ENCODE measurements at places on chromosomes 11 and 22.

DNA sequence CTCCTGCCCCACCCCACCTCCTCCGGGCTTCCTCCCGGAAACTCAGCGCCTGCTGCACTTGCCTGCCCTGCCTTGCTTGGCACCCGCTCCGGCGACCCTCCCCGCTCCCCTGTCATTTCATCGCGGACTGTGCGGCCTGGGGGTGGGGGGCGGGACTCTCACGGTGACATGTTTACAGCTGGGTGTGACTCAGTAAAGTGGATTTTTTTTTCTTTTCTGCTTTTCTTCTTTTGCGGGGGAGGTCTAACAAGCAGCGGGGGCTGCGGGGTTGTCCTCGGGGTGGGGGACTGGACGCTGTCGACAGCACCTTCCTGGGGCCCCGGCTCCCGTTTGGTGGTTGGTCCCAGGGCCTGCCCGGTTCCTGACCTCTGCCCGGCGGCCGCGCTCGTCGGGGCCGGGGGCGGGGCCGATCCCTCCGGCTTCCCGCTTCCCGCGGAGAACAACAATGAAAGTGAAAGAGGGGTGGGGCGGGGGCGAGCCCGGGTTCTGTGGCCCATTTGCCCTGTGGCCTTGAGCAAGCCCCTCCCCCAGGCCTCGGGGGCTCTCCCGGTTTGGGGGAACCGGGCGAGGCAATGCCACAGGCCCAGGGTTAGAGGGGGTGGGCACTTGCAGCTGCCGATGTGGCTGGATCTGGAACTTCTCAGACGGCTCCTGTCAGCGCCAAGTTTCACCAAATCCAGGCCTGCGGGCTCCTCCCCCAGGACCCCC is 975 bp upstream of the MDK start:
- H3K36me3 ChIP-seq: peaks cover 8% of the 10 kb centered on the region
- peak overlapping the region; percentile 25 for H3K27ac ChIP-seq
- DNase-seq: peak; percentile 77
- H3K27me3 ChIP-seq: no peaks in the 10 kb centered on the region
- peaks cover 7% of the 10 kb centered on the region for H3K4me1 ChIP-seq

DNA sequence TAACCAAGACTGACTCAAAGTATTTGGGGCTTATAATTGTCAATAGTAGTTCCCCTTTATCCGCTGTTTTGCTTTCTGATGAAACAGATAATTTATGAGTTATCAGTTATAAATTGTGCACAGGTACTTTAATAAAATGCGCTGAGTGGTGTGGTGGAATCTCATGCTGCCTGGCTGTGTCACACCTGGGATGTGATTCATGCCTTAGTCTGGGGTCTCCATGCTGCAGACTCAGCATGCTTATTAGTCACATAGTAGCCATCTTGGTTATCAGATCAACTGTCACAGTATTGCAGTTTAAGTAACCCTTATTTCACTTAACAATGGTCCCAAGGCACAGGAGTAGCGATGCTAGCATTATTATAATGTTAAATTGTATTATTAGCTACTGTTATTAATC is 995.2 kb downstream of the NTM start:
- H3K4me3 ChIP-seq: no peak overlapping the region
- H3K4me1 ChIP-seq: no peaks in the 10 kb centered on the region
- H3K27me3 ChIP-seq: no peaks in the 10 kb centered on the region

GRCh38 chr11:92653454-92653853 is 316.0 kb upstream of the MTNR1B start:
- H3K4me1 ChIP-seq: no peaks in the 10 kb centered on the region
- H3K36me3 ChIP-seq: no peaks in the 10 kb centered on the region
- H3K4me3 ChIP-seq: no peak overlapping the region

DNA sequence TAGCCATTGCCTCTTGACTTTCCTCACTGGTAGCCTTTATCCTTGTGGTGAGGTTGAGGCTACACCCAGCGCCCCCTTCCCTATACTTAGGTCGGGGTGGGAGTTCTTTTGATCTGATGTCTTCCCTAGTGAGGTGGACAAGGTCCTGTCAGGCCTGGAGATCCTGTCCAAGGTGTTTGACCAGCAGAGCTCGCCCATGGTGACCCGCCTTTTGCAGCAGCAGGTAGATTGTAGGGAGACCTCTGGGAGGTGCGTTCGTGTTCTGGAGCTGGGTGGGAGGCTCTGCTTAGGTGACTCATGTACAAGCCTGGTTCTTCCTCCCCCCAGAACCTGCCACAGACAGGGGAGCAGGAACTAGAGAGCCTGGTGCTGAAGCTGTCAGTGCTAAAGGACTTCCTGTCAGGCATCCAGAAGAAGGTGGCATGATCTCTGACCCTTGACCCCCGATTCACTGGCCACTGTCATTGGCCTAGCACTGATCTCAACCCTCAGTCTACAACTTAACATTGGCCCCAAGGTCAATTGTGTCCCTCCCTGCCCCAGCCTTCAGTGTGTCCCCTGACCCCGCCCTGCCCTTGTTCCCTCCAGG is 4.9 kb downstream of the INPPL1 start:
- H3K27me3 ChIP-seq: no peaks in the 10 kb centered on the region
- H3K4me1 ChIP-seq: no peaks in the 10 kb centered on the region
- peaks cover 49% of the 10 kb centered on the region for H3K36me3 ChIP-seq
- no peak for DNase-seq

GRCh38 chr11:69650081-69650831 is 9.3 kb downstream of the CCND1 start:
- H3K27ac ChIP-seq: no peak overlapping the region
- H3K4me3 ChIP-seq: no peak overlapping the region
- H3K36me3 ChIP-seq: peaks cover 47% of the 10 kb centered on the region
- H3K4me1 ChIP-seq: no peaks in the 10 kb centered on the region

DNA sequence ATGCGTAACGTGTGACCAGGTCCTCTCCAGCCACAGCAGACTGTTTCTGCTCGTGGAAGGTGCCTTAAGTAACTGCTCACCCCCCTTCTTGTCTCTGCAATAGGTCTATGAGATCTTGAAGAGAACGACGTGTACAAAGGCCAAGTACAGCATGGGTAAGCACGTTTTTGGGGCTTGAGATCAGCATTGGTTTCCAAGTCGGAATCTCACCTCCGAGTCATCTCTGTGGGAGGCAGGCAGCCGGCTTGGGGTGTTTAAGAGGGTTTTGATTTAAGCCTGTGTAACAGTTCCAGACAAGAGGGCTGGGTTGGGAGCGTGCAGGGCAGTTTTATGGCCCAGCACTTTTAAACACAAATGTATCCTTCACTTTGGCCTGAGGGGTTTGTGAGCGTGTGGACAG is 30.1 kb downstream of the ANO1 start:
- no peaks in the 10 kb centered on the region for H3K27me3 ChIP-seq
- H3K36me3 ChIP-seq: no peaks in the 10 kb centered on the region
- no peak overlapping the region for H3K27ac ChIP-seq

DNA sequence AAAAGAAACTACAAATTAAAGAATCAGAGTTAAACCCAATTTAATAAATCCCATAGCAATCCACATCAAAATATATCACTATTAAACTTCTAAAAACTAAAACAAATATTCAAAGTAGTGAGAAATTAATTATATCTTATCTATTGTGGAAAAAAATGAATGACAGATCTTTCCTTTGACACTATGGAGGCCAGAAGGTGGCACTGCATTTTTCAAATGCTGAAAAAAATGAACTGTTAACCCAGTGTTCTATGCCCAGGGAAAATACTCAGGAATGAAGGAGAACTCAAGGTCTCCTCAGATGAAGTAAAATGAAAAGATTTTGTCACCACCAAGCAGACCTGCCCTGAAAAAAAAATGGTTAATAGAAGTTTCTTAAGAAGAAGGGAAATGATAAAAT is 27.7 kb downstream of the TYR start:
- no peak overlapping the region for H3K27ac ChIP-seq
- DNase-seq: no peak
- H3K4me1 ChIP-seq: peaks cover 2% of the 10 kb centered on the region
- no peak overlapping the region for H3K4me3 ChIP-seq
- no peaks in the 10 kb centered on the region for H3K36me3 ChIP-seq
- H3K27me3 ChIP-seq: no peaks in the 10 kb centered on the region

- DNase-seq: no peak
- peaks cover 15% of the 10 kb centered on the region for H3K4me1 ChIP-seq
- no peaks in the 10 kb centered on the region for H3K27me3 ChIP-seq
- H3K36me3 ChIP-seq: no peaks in the 10 kb centered on the region
These were observed 53.9 kb downstream of the MN1 start for GRCh38 chr22:27747396-27748221.

- no peak overlapping the region for H3K4me3 ChIP-seq
- H3K36me3 ChIP-seq: no peaks in the 10 kb centered on the region
- no peaks in the 10 kb centered on the region for H3K27me3 ChIP-seq
- DNase-seq: no peak
These were observed 82.5 kb upstream of the DDI1 start for GRCh38 chr11:103953797-103954486.

DNA sequence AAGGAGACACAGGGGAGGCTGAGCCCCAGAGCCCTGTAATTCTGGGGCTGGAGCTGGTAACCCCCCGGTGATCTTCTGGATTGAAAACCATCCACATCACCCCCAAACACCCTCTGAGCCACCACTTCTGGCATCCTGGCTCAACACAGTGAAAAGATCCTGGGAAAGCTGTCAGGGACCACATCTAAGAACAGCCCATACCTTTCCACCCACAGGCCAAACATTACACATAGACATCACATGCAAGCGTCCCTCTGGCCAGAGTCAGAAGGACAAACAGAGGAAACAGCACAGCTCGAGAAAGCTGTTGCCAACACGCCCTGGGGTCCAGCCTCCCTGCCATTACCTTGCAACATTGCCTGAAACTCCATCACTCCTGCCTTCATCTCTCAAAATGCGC is 469.5 kb downstream of the SOX6 start:
- H3K4me1 ChIP-seq: no peaks in the 10 kb centered on the region
- H3K36me3 ChIP-seq: no peaks in the 10 kb centered on the region
- DNase-seq: no peak
- no peak overlapping the region for H3K27ac ChIP-seq

- H3K36me3 ChIP-seq: no peaks in the 10 kb centered on the region
- H3K27me3 ChIP-seq: no peaks in the 10 kb centered on the region
- H3K4me3 ChIP-seq: no peak overlapping the region
- no peak for DNase-seq
These were observed 2.6 kb upstream of the PDGFB start for GRCh38 chr22:39247361-39247760.

DNA sequence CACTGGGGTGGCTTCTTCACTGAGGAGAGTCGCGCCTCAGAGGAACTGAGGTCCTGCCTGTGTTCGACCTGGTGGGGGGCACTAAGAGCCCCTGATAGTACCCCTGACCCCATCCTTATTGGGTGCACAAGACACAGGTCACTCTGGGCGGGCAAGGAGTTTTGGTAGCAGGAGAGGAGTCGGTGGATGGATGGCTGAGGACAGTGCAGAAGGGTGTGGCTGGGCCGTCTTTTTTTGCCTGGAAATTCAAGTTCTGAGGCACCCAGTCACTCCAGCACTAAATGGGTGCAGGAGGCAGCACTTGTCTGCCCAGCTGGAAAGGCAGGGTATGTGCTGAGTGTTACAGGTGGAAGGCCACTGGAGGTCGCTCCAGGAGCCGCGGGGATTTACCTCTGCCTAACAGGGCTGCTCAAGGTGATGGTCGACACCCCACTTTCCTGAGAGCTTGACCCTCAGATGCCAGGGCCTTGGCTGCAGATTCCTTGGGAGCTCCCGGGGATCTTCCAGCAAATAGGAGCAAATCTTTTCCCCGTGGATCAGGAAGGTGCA is 960 bp downstream of the TSSC4 start:
- H3K36me3 ChIP-seq: peaks cover 43% of the 10 kb centered on the region
- peak overlapping the region; percentile 96 for H3K4me3 ChIP-seq
- DNase-seq: no peak
- no peaks in the 10 kb centered on the region for H3K27me3 ChIP-seq
- no peak overlapping the region for H3K27ac ChIP-seq
- H3K4me1 ChIP-seq: peaks cover 15% of the 10 kb centered on the region

DNA sequence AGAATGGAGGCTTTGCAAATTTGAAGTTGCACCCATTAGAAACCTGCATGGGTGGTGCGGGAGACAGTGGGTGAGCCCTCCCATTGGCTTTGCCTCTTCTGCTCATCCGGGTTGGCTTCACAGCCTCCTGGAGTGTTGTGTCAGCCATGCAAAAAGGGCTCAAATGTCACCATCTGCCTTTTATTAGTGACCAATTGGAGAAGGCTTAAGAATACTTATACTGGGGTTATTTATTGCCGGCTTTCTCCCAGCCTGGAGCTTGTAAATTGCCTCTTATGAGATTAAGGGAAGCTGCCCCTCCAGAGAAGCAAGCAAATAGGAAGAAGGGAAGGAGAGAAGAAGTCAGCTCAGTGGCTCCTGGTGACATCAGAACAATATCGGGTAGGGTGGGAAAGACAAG is 182.6 kb downstream of the ST3GAL4 start:
- DNase-seq: no peak
- no peak overlapping the region for H3K4me3 ChIP-seq
- H3K4me1 ChIP-seq: no peaks in the 10 kb centered on the region
- H3K36me3 ChIP-seq: no peaks in the 10 kb centered on the region
- H3K27ac ChIP-seq: no peak overlapping the region

GRCh38 chr11:71255323-71255722 is 2.9 kb upstream of the SHANK2 start:
- no peak overlapping the region for H3K4me3 ChIP-seq
- no peaks in the 10 kb centered on the region for H3K27me3 ChIP-seq
- H3K4me1 ChIP-seq: no peaks in the 10 kb centered on the region
- no peaks in the 10 kb centered on the region for H3K36me3 ChIP-seq

- H3K36me3 ChIP-seq: no peaks in the 10 kb centered on the region
- no peak overlapping the region for H3K27ac ChIP-seq
- no peaks in the 10 kb centered on the region for H3K27me3 ChIP-seq
- H3K4me1 ChIP-seq: no peaks in the 10 kb centered on the region
These were observed 65.7 kb upstream of the PHOX2A start for GRCh38 chr11:72309641-72310040.

DNA sequence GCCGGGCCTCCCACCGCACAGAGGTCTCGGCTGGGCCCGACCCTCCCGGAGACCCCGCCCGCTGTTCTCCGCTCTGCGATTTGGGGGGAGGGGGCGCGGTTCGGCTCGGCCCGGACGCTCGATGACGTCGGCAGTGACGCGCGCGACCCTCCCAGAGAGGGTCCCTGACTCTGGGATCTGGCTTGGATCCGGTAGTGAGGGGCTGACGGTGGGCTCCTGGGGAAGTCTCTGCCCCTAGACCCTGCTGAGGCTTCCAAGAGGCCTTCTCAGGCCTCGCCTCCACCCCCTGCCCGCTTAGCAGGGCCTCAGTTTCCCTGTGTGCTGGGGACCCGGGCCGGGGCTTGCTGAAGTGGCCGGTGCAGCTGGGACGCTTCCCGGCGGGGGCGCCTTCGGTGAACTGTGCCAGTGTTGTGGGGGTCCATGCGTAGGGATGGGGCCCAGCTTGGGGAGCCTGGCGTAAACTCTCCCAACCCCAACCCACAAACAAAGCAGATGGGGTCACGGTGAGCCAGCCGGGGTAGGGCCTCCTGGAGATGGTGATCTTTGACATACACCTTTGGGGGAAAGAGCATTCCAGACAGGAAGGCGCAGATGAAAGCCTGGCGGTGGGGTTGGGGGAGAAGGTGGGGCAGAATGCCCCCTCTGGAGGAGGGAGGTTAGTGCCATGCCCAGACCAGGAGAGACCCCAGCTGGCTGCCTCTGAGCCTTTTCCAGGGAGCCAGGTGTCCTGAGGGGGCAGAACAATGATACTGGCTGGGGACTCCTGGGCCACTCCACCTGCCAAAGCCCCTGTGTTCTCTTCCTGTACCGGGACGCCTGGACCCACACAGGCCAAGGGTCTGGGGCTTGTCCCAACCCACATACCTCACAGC is 1.0 kb downstream of the B4GALNT4 start:
- no peak overlapping the region for H3K4me3 ChIP-seq
- no peaks in the 10 kb centered on the region for H3K36me3 ChIP-seq
- H3K4me1 ChIP-seq: no peaks in the 10 kb centered on the region
- peaks cover 3% of the 10 kb centered on the region for H3K27me3 ChIP-seq
- no peak overlapping the region for H3K27ac ChIP-seq
